ENCODE measurements at places on chromosomes 2 and 18.

GRCh38 chr2:223914324-223914723 is 30.8 kb downstream of the WDFY1 start:
- DNase-seq: no peak

DNA sequence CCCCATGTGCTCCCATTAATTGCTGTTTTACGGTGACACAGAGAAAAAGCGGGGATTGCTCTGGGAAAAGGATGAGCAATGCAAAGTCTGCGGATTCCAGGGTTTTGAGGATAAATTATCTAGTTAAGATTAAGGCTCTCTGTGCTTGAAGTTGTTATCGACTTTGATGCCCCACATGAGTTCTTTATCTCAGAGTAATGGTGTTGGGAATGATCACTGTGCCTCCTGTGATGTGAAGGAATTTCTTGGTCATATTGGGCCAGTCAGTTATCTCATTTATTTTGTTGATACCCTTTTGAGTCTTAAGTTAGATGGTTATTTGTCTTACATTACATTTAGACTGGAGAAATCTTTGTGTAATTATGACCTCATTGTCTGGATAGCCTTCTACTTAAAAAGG is 184.6 kb upstream of the MEX3C start:
- DNase-seq: no peak

DNA sequence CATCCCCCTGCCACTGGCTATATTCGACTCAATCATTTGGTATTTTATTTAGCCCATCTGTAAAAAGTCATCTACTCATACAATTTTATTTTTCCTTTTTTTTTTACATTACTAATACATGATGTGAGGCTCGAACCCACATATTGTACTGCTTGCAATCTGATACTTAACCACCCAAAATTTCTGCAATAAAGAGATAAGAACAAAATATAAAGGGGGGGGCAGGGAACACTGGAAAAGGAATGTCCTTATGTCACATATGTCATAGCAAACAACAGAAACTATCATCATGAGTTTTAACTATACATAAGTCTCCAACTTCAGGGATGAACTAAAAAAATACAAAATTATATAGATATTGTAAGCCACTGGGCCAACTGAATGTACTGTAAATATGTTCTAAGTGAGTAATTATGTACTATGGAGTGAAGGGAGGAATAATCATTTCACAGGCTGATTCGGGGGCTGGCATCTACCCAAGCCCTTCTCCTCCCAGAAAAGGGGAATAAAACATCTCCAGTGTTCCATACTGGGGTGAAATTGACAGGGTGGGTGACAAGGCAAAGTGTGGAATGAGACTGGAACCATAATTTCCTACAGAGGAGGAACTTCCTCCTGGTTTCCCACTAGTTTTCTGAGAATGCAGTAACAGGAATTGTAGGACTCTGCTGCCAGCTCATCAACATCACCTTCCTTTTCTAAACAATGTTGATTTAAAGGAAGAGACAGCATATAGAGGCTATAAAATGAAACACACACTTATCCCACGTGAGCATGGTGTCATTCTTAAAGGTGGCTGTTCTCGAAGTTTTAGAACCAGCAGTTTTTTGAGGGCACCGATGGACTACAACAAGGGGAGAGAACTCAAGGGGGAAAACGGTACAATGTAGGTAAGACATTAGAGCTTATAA is 79.5 kb downstream of the FARSB start:
- no peak for DNase-seq

DNA sequence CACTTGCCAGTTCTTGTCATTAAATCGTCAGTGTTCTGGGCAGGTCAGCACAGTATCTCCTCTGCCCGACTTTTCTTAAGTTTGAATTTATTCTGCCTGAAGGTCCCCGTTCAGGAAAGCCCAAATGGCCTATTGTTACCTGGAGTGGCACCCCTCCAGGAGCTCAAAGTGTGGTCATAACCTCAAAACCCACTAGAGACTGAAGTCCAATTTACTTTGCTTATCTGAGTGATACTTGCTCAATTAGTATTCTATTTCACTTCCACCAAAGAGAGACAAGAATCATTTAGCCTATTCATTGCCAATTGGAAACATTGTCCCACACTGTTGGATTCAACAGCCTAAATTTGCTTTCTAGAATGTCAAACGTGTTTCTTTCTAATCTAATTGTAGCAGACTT is 375.3 kb downstream of the LNPK start:
- no peak for DNase-seq

DNA sequence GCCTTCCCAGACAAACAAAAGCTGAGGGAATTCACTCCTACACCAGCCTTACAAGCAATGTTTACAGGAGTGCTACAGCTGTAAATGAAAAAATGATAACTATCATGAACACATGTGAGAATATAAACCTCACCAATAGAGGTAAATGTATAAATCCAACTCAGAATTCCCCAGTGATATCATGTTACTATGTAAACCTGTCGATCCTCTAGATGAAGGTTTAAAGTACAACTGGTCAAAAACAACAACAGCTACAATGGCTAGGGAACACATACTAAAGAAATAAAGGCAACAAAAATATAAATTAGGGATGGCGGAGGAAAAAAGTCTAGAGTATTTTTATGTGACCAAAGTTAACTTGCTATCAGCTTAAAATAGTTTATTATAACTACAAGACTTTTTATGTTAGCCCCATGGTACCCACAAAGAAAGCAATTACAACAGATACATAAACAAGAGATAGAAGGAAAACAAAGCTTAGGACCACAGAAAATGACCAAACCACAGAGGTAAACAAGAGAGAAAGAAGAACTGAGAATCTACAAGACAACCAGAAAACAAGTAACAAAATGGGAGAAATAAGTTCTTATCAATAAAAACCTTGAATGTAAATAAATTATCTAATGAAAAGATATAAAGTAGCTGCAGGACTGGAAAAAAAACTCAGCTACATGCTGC is 8.3 kb downstream of the CERKL start:
- DNase-seq: no peak

GRCh38 chr2:133418671-133419070 is 149.6 kb downstream of the NCKAP5 start:
- DNase-seq: no peak

DNA sequence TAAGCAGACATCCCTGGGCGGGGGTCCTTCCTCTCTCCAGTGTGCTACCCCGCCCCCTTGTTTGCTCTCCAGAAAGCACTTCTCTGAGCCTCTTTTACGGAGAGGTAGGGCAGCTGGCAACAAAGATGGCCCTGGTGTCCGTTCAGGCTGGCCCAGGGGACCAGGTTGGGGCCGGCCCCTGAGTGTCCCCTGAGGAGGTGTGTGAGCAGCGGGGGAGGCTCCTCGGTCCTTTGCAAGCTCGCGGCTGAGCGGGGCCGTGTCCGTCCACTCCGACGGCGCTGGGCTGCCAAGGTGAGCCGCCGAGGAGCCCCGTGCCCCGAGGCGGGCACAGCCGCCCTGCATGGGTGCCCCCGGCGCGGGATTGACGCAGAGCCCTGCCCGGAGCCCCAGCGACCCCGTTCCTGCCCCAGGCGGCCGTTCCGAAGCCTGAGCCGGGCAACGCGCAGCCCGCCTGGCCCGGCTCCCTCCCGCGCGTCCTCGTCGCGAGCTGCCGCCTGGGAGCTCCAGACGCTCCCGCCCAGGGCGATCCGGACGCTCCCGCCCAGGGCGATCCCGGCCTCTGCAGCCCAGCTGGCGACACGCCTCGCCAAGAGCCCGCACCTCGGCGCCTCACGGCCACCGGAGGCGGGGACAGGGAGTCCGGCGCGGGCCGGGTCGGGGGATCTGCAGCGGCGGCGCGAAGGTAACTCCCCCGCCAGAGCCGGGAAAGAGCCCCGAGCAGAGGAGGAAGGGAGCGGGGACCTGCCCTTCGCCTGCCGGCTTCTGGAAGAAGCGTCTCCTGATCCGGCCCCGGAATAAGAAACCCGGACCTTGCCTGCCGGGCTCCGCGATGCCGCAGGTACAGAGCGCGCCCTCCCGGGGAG is at the start of gene PROKR1:
TSS of gene PROKR1 (plus strand) at position 569 of the 863 bp plus-strand sequence. CDS start 2,243 bp downstream, outside the sequence.
- no peak for DNase-seq

- DNase-seq: no peak
These were observed 572 bp upstream of the ZNF516 start for GRCh38 chr18:76495435-76496193.

- DNase-seq: no peak
These were observed 515 bp downstream of the TSHZ1 start for GRCh38 chr18:75211002-75211621.

- no peak for DNase-seq
These were observed 504.7 kb downstream of the ERBB4 start for GRCh38 chr2:212033888-212034287.

DNA sequence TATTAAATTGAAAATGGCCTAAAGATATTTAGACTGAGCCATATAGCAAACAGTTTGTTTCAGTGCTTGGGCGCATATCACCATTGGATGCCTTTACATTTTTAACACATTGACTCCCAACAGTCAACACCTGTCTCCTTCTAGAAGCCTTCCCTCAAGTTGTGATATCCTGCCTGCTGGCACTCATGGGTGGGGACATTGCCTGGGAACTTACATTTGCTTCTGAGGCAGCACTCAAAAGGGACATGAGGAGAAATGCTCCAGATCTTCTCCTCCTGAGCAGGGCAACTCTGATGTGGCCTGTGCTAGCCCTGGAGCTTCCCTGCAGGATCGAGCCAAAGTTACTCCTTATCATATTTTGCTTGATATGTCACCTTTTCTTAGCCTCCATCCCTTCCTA is 392.2 kb downstream of the CDH7 start:
- DNase-seq: no peak

GRCh38 chr2:112938904-112939303 is 27.9 kb downstream of the IL37 start:
- no peak for DNase-seq

- DNase-seq: no peak
These were observed 104.5 kb downstream of the ZEB2 start for GRCh38 chr2:144415386-144415785.

DNA sequence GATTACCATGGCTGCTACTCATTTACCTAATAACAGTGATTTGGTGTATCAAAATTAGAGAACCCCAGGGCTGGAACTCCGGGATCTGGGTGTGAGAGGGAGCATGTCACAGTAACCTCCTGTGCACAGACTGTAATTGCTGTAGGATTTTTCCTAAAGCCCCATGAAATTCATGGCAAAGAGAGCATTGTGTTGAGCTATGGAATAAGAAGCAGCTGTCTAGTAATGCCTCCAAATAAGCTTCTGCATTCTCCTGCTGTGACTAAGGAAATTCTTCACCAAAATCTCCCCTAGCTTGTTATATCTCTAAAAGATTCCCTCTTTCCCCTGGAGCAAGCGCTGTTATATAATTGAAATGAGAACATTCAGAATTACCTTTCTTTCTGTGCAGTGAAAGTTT is 158.1 kb upstream of the SPATS2L start:
- no peak for DNase-seq

DNA sequence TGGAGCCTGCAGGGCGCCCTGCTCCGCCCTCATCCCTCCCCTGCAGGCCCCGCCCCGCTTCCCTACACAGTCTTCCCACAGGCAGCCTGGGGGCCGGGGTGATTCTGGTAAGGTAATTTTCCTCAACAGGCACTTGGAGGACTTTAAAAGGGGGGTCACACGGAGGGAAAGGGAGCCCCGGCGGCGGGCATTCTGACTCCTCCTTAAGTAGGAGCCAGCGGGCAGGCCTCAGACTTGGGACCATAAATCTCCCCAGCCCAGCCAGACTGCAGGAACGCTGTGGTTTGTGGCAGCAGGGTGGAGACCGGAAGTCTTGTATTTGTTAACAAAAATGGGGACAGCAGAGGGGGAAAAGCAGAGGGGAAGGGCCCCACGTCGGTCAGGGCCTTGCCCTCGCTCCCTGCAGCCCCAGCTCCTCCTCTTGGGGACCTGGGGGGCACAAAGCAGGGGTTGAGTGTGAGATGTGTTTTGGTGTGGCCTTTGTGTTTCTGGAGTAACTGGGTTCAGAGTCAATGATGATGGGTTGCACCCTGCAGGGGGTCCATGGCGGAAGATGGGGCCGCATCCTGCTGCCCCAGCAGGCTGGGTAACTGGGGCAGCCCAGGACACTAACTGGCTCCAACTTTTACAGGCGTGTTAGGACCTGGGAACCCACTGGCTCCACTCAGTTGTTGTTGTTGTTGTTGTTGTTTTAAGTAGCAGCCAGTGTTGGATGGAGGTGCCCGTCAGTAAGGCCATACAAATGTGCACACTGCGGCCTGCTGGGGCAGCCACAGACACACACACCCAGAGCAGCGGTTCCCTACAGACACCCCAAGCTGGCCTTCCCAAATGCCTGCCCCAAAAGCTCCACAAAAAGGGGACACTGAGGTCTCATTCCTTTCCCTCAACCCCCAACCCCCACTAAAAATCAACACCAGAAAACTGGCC is 27.7 kb downstream of the SMAD7 start:
- no peak for DNase-seq

GRCh38 chr2:199875400-199875799 is 24.4 kb upstream of the FTCDNL1 start:
- no peak for DNase-seq

GRCh38 chr2:138036522-138036921 is 72.2 kb downstream of the HNMT start:
- DNase-seq: no peak

- no peak for DNase-seq
These were observed 87.8 kb upstream of the UPP2 start for GRCh38 chr2:158013891-158014290.

GRCh38 chr2:73258186-73258912 is 24.2 kb downstream of the CCT7 start:
- DNase-seq: no peak

DNA sequence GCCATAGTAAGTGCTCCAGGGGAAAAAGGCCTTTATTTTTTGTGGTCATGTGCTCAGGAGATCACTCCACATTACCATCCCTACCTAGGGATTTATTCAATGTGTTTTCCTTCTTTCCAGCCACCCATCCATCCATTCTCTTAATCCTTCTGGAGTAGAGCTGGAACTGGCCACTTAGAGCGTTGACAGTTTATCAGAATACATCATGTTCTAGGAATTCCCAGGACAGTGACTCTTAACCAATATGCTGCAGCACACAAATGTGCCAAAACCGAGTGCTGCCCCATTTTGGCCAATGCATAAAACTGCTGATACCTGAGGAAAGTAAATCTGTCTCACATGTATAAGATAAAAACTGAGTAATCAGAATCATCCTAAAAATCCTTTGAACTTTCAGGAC is 63.7 kb downstream of the FARSB start:
- no peak for DNase-seq

GRCh38 chr18:39051013-39051412 is 1485.4 kb upstream of the CELF4 start:
- no peak for DNase-seq

GRCh38 chr2:67579216-67579615 is 182.1 kb downstream of the ETAA1 start:
- DNase-seq: no peak
